ENCODE measurements at places on chromosomes 16 and 17.

GRCh38 chr17:13690806-13691205 lies 89.1 kb upstream of the HS3ST3A1 start:
- DNase-seq: no peak

DNA sequence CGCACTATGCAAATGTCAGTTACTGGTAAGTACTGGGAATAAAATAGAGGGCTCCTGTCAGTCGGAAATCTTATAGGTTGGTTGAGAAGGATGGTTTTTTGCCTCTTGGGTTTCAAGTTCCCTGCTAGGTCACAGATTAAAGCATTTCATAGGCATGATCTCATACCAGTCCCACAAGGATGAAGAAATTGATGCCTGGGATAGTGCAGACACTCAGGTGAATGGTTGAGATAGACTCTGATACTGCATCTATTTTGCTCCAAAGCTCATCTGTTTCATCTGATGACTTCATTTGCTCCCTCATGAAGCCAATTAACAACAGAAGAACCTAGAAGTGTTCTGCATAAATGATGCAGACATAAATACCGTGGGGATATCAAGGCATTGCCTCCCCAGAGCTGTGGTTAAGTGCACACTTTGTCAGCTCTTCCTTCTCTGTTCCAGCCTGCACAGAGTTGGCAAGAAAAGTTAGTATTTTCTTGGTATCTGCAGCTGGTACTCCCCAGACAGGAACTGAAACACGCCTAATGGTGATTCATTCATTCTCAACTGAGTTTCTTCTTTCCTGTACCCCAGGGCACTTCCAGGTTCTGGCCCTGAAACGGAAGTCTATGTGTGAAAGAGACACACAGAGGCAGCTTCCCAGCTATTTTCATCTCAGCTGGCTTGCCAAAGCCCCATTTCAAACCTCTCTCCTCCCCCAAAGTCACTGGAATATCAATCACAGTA lies 418.3 kb upstream of the SALL1 start:
- DNase-seq: no peak

GRCh38 chr17:57315061-57316015 lies 59.0 kb downstream of the MSI2 start:
- no peak for DNase-seq

DNA sequence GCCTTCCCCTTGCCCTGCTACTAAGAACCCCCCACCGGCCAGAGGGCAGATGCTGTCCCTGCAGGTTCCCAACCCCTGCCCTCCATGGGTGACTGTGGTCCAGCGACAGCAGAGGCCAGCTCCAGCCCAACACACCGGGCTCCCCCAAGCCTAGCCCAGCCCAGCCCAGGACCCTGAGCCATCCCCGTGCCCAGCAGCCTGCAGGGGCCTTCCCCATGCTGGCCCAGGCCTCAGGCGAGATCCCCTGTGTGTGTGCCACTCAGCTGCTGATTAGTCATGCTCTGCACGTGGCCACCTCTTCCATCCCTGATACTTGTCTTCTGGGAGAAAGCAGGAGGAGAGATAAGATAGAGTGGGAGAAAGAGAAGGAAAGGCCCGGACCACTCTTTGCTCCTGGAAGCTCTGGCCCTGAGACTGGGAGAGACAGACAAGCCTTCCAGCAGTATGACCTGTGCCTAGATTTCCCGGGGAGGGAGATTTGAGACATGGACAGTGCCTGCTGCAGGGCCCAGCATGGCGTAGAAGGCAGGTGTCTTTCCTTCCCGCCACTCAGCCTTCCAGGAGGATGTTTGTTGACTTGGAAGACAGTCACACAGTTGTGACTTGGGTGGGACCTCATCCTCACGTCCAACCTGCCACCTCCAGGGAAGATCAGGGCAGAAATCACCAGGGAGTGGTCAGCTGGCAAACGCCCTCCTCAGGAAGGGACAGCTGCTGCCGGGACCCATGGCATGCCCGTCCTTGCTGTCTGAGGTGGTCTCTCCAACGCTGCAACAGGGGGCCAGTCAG lies 41.3 kb upstream of the RASD1 start:
- DNase-seq: no peak

GRCh38 chr17:79034931-79035485 lies 11.0 kb downstream of the C1QTNF1 start:
- no peak for DNase-seq

- DNase-seq: no peak
Observed at GRCh38 chr17:1123921-1124715, 55.7 kb downstream of the ABR start.

- DNase-seq: no peak
Observed at GRCh38 chr16:9441012-9441411, 349.6 kb downstream of the HAPSTR1 start.

DNA sequence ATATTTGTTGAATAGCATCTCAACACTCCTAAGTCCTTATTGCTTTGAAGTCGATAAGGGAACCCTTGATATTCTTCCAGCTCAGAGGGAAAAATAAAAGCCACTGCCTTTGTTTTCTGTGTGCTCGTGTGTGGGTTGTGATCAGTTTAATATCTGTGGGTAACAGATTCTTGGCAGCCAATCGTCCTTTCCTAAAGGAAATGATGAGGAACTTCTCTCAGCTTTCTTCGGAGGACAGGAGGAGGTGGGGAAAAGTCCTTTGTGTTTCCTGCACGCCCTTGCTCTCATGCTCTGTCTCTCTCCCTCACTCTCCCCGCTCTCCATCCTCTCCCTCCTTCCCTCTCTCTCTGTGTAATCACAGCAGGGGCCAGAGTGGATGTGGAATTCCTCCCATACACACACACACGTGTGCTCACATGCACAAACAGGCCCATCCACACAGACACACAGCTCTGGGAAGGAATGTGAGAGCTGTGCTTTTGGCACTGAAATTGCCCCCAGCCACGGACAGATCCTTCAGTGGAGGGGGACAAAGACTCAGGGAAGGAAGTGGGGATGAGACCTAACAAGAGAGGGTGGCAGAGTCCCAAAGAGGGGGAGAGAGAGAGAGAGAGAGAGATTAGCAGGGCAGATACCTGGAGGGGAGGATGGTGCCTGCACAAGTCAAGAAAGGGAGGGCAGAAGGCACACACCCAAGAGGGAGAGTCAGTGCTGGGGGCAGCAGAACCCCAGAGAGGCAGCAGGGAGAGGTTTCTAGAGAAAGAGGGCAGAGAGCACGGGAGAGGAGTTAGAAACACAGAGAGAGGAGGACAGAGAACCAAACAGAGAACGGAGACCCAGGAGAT lies 83.5 kb upstream of the PLCG2 start:
- no peak for DNase-seq

DNA sequence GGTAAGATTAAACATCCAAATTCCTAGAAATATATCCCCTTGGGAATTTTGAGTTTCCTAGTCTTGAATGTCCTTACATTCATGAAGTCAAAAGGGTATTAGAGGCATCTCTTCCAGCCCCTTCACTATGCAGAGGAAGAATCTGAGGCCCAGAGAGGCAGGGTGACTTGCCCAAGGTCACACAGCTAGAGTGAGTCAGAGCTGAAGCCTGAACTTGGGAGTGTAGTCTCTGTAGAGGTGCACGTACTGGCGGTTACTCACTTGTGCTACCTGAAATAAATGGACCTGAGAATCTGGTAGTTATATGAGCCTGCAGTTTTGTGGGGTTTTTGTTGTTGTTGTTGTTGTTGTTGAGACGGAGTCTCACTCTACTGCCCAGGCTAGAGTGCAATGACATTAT lies 164.0 kb downstream of the XYLT1 start:
- DNase-seq: no peak

- no peak for DNase-seq
Observed at GRCh38 chr17:28745786-28746411, 2.1 kb downstream of the TRAF4 start.

DNA sequence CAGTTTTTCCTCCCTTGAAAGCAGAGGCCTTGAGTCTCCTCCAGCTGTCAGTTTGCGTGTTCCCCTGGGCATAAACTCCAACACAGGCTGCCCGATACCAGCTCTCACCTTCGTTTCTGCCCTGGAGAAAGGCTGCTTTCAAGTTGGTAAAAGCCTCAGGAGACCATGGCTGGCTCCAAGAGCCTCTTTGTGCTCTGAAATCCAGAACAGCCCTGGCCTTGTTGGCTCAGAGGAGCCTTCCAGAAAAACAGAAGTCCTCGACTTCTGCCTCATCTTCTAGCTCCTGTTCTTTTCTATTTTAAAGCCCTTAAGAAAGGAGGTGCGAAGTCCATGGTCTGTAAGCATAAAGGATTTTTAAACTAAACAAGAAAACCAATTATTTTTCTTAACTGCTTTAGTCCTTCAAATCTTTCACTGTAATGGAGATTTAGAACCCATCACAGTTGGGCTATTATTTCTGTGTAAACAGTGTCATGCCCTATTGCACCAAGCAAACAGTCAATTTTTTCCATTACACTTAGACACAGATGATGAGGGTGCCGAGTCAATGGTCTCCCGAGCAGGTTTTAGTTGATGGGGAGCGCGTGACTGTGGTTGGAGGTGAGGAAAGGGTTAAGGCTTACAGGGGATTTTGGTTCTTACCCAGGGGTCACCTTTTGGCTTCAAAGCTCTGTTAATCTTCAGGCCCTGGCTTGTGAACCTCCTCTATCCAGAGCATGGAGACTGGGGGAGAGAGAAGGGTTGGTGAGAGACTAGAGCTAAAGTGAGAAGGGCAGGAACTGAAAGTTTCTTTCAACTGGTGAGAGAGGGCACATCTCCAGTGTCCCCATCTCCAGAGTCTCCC lies 212.8 kb downstream of the MSI2 start:
- no peak for DNase-seq

DNA sequence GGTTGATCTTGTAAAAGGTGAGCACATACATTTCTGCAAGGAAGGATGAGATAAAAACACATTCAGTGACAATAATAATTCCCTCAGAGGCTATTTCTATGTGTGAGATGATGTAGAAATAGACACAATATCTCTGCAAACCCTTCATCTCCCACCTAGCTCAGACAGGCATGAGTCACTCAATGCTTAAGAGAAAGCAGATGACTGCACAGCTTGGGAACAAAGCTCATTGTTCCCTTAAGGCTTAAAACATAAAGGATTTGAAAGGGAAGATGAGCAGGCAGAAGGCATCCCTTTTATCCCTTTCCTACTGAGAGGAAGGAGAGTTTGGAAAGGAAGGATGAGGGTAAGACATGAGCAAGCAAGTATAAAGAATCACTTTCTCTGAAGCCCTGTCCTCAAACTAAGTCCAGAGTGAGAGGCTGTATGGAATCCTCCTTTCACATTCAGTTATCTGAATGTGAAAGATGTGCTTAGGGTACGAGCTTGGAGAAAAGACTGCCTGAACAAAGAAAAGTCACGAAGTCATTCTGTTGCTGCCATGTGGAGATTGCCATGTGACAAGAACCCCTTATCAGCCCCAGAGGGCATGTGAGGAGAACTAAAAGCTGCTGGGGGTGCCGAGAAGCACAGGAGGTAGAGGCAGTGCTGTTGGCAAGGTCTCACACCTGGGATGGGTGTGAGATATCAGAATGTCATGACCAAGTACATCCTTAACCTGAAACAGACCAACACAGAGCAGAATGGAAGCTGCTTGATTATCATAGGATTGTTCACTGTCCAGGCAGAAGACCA lies 58.2 kb downstream of the CNTNAP4 start:
- no peak for DNase-seq

GRCh38 chr16:24573141-24573540 lies 33.8 kb downstream of the RBBP6 start:
- DNase-seq: no peak

GRCh38 chr16:72270531-72270930 lies 98.6 kb upstream of the PMFBP1 start:
- DNase-seq: no peak

GRCh38 chr17:65219124-65219523 lies 82.0 kb downstream of the RGS9 start:
- no peak for DNase-seq
